Activated CD4-positive, alpha-beta memory T cell treated with anti-CD3 and anti-CD28 coated beads for 36 hours (primary cell): ENCODE measurements at places on chromosomes 5 and 9.

GRCh38 chr9:116991051-116991450 is 303.9 kb downstream of the TRIM32 start:
- DNase-seq: no peak

GRCh38 chr5:6404129-6404528 is 25.8 kb upstream of the MED10 start:
- no peak for DNase-seq

GRCh38 chr9:126612326-126612812 is 1.4 kb upstream of the LMX1B start:
- no peak for DNase-seq

DNA sequence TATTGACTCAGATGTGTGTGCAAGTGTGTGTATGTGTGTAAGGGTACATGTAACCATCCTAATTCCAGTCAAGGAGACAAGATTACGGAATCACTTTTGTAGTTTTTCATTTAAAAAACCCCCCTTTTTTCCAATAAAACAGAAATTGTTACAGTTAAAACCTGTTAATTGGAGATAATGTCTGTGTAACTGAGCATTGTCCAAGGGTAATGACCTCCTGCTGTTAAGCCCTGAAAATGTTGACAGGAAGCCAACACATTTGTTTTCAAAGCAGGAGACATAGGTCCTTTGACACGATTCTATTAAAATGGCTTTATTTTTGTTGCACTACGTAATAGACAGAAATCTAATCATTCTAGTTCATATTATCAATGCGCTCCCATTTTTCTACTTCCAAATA is 457.3 kb upstream of the ARRDC3 start:
- DNase-seq: no peak

GRCh38 chr5:90767710-90768109 is 209.1 kb downstream of the ADGRV1 start:
- no peak for DNase-seq

- DNase-seq: no peak
These were observed 292.8 kb downstream of the YTHDC2 start for GRCh38 chr5:113806250-113806649.

DNA sequence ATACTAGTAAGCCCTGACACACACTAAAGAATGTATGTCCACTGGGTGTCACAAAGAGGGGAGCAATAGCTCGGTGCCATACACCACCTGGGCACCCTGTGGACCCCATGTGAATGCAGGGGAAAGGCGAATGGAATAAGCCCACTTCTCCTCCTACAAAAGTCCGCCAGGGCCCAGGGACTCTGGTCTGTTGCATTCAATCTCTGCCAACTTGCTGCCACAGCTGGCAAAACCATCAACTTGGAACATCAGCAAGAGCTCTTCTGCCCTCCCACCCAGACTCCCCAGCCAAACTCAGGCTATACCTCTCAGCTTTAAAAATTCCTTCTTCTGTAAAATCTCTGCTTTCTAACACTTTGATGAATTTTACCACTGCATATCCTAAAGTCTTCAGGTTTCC is 54.5 kb downstream of the PFDN1 start:
- no peak for DNase-seq

DNA sequence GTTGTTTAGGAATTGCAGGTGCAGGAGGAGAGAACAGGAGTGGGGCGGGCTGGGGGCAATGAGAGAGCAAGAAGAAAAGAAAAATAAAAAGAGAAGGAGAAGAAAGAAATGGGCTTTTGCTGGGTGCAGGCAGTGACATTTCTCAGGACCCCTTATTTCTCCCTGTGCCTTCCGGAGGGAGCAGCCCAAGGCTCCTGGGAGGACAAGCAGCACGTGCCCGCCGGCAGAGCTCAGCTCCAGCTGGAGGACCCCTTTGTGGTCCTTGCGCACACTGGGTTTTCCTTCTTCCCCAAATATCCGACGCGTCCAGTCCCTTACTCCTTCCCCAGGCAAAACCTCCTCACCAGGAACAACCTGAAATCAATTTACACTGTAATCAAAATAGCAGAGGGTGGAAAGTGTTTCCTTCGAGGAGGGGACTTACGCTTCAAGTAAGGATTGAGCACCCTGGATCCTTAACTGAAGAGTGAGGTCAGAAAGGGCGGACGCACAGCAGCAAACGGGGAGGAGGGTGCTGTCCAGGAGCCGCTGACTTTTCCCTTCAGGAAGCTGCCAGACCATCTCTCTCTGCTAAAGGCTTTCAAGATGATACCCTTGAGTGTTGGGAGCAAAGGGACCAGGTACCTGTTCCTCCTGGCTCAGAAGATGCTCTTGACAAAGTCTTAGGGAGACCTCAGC is 2.1 kb downstream of the BTNL9 start:
- no peak for DNase-seq

GRCh38 chr5:179375236-179375685 is 30.0 kb upstream of the ADAMTS2 start:
- DNase-seq: no peak

DNA sequence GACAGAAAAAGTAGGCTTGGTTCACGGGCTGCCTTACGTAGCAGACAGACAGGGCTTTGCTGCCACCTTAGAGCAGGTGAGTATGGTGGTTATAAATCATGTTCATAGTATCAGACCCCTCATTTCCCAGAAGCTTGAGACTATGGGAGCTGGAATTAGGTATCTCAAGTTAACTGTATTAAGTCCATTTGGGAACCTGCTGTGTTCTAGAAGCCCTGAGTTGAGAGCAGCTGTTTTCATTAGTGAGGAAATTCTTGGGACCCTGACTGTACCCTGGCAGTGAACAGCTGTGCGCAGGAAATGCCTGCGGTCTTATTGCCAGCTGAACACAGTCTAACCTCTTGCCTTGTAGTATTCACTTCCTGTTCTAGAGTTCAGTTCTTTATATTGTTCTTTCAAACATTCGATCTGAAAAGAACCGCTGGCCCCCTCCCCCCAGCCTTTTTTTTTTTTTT is 29.8 kb downstream of the UGCG start:
- DNase-seq: peak; percentile 72

GRCh38 chr5:83927140-83927733 is 206.6 kb upstream of the HAPLN1 start:
- peak; percentile 46 for DNase-seq

DNA sequence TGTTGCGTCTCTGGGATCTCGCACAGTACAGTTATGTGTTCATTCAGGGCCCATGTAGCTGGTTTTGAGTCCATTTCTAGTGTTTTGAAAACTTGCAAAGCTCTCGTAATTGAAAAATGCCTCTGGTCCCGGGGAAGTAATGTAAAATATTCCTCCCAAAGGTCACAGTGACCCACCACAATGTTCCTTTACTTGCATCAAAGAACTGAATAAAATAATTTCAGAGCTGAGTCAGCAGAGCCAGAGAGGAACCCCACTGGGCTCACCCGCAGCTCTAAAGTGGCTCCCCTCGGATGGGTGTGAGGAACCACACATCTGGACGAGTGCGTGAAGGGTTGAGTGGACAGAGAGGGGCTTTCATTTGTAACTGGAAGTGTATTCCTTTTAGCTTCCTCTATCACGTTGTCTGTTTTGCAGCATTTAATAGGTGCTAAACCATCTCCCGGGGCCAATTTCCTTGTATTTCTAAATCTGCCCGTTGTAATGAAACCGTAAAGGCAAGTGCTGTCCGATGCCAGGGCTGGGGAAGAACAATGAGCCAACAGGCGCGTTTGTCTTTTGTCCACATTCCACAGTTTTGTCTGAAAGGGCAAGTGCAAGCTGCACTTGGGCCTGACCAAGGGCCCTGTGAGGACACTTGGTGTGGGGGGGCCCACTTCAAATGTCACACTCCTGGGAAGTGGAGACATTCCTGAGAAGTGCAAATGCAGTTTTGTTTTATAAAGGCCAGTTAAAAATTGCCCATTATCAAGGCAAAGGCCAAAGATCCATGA is 29.9 kb downstream of the COL5A1 start:
- DNase-seq: no peak

GRCh38 chr5:80125962-80126480 is 90.9 kb downstream of the THBS4 start:
- peak; percentile 28 for DNase-seq

DNA sequence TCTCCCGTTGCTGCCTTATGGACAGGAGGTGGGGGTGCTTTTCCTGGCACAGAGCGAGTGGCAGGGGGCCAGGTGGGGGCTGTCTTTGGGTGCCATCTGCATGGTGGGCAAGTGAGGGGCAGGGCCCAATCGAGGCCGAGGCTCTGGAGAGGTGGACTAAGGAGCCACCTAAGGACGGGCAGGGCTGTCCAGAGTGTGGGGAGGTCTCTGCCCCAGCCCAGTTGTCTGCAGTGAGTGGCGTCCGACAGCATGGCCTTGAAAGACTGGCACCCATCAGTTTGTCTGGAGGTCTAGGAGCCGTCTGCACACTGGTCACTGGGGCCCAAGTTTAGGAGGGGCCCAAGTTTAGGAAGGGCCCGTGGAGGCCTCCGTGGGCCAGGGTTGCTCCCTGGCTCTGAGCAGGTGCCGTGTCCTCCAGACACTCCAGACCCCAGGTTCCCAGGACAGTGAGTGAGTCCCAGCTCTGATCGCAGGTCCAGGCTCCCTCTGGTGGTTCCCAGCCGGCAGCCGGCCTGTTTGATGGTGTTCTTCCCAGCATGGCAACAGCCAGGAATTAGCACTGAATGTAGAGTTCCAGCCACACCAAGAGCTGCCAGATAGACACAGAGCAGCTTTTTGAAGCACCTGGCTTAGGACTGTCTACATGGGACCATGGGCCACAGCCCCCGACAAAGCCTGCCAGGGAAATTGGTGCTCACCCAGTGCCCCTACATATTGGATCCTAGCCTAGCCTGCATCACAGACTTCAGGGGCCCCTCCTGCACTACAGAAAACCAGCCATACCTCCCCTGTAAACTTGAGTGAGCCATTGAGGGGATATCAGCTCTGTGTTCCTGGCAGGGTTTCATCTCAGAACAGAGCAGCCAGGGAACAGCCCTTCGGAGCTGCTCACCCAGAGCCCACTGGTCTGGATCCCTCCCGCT is 120.9 kb downstream of the WNK2 start:
- DNase-seq: peak; percentile 39

- no peak for DNase-seq
These were observed 4.1 kb downstream of the EQTN start for GRCh38 chr9:27292659-27293405.

- DNase-seq: no peak
These were observed 12.8 kb upstream of the KCNV2 start for GRCh38 chr9:2704504-2704903.

DNA sequence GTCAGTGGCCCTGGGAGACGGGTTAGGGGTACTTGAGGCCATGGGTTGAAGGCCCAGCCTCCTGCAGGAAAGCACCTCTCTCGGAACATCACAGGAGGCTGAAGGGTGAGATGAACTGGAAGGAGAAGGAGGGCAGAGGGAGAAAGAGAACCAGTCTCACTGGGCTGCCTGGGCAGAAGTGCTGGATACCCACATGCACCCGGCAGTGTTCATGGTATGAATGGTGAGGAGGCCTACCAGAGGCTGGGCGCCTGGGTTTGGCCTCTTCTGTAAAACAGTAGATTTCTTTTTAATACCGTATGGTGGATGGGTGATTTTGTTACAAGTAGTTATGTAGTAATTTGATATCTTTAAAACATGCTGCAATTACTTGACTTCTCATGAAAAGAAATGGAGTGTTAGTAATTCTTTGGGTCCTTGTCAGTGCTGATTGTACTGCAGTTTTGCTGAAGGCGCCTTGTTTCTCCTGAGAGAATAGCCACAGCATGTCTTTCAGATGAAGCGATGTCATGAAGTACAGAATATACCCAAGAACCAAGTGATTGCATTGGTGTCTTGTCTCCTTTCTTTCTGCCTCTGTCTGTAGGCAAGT is 258.6 kb downstream of the FANCC start:
- no peak for DNase-seq

DNA sequence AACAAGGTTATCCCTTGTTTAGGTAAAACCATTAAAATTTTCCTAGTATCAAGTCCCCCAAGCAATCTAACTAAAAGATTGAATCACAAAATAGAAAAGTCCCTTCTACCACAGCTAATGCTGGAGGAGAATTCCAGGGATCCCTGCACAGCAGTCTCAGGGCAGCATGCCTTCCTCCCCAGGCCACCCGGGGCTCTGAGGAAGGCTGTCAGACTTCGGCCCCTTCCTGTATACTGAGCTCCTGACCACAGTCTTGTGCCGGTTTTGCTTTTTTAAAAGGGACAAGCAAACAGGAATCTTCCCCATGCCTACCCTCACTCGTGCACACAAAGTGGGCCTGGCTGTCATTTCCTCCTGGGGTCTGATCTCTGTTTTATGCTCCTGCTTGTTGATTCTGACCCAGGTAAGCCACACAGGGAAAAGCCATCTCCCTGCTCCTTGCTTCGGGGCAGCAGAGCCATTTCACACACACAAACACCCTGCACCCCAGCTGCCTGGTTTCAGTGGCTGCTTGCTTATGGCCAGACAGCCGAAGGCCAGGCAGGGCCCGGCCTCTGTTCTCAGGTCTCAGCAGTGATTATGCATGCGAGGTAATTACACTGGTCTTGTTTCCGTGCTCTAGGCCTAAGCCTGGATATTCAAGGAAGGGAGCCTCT is 211.9 kb downstream of the NXNL2 start:
- no peak for DNase-seq

DNA sequence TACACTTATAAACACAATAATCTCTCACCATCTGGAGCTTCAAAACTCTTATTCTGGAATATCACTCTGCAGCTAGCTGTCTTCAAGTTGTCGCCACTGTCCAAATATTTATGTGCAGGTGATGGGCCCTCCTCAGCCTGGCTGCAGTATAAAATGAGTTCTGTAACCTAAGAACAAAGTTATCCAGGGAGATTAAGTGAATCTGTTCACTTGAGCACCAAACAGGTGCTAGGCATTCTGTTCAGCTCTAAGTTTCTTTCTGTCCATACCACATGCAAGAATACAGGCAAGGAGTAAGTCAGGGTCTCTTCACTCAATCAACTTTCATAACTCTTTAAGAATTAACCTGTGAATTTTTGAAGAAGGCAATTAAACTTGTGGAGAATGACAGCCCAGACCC is 344.1 kb downstream of the PLK2 start:
- no peak for DNase-seq

DNA sequence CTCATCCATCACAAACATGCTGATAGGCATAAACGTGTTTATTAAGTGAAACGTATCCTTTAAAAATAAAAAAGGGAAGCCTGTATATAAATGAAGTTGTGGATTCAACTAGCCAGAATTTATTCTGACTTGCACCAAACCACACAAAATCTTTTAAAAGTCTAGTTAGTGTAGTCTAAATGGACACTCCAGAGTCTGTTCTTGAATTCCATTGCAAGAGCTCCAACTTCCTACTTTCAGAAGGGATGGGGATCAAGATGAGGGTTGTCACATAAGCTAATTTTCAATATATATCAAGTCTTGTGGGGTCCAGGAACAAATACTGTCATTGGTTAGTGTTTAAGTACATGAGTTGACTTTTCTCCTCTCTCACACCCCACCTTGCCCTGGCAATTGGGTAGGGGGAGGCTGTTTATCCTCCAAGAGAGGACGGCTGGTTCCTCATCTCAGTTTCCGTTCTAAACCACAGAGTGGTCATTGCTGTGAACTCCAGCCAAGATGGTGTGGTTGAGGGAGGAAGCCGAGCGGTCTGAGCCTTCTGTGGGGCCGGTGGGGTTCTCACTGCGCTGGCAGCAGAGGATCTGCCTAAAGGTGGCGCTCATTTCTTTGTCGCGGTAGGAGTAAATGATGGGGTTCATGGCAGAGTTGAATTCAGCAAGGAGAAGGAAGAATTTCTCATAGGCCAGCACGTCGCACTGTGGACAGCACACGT is 163.2 kb downstream of the LPAR1 start:
- DNase-seq: no peak

GRCh38 chr5:72523960-72524582 is 16.9 kb upstream of the ZNF366 start:
- no peak for DNase-seq
